ENCODE measurements at places on chromosomes 1 and 21.
A peak's percentile ranks its signal among the peaks of the same experiment; 100 is the strongest.

GRCh38 chr1:101108111-101108500 is 82.5 kb upstream of the DPH5 start:
- DNase-seq: no peak

- no peak for DNase-seq
These were observed 40.2 kb upstream of the CAMTA1 start for GRCh38 chr1:6745073-6745472.

GRCh38 chr1:206706298-206706791 is 21.6 kb downstream of the MAPKAPK2 start:
- peak; percentile 21 for DNase-seq

- DNase-seq: no peak
These were observed 9.9 kb downstream of the CFAP410 start for GRCh38 chr21:44329086-44329889.

DNA sequence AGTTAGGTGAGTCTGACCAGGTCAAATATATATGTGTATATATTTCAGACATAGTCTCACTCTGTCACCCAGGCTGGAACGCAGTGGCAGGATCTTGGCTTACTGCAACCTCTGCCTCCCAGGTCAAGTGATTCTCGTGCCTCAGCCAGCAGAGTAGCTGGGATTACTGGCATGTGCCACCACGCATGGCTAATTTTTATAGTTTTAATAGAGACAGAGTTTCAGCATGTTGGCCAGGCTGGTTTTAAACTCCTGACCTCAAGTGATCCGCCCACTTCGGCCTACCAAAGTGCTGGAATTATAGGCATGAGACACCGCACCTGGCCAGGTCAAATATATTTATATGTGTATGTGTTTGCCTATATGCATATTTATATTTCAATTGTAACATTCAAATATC is 581.5 kb upstream of the B3GALT2 start:
- no peak for DNase-seq

GRCh38 chr1:84272401-84272800 is 29.1 kb upstream of the SAMD13 start:
- DNase-seq: no peak

DNA sequence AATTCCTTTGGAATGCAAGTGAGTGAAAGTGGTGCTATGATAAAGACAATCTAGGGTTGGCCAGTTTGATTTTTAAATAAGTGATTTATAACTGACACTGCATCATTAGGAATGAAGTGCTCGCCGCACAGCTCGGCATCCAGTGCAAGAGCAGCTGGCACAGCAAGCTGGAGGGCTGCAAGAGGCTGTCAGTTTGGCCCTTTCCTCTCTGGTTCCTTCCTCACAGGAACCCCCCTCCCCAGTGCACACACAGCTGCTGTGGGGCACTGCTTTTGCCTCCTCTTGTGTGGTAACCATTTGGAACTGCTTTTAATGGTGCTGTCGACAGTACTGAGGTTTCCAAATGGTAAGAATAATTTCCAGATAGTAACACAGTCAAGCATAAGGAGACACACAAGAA is 10.4 kb upstream of the BCAR3 start:
- DNase-seq: no peak

GRCh38 chr1:53310847-53311681 is 16.8 kb downstream of the LRP8 start:
- DNase-seq: no peak

GRCh38 chr21:28325618-28326017 is 667.1 kb downstream of the LTN1 start:
- DNase-seq: no peak

DNA sequence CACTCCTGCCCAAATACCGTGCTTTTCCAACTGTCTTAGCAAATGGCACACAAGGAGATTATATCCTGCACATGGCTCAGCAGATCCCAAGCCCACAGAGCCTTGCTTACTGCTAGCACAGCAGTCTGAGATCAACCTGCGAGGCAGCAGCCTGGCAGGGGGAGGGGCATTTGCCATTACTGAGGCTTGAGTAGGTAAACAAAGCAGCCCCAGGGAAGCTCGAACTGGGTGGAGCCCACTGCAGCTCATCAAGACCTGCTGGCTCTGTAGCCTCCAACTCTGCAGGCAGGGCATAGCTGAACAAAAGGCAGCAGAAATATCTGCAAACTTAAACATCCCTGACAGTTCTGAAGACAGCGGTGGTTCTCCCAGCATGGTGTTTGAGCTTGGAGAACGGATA is 70.1 kb upstream of the PTBP2 start:
- DNase-seq: no peak

DNA sequence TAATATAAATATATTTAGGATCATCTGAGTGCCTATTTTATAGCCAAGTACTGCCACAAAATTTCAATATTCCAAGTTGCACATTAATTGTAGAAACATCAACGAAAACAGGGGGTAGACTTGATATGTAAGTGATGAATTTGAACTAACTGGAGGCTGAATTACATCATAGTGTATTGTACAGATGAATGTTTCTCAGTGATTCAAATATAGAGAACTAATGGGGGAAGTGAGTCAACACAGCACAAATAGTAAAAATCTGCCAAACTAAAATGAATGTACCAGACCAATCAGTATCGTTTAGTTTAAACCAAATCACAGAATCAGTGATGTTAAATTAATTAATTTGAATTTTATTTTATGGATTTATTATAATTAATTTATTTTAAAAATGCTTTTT is 42.8 kb downstream of the RTCA start:
- no peak for DNase-seq

GRCh38 chr1:221294242-221294641 is 415.0 kb downstream of the HLX start:
- no peak for DNase-seq

Measured in stimulated activated CD4-positive, alpha-beta T cell treated with anti-CD3 and anti-CD28 coated beads, Interleukin-1b, Interleukin-23, amount 100 ng/mL, for 4 hours (primary cell).